ENCODE measurements at places on chromosomes 12 and 14.

- DNase-seq, result peak; percentile 63
These were observed 120.9 kb downstream of the TMEM132C start for GRCh38 chr12:128387811-128388422.

GRCh38 chr14:32197919-32198318 lies 3.9 kb upstream of the RNU6-7 start:
- no peak for DNase-seq

DNA sequence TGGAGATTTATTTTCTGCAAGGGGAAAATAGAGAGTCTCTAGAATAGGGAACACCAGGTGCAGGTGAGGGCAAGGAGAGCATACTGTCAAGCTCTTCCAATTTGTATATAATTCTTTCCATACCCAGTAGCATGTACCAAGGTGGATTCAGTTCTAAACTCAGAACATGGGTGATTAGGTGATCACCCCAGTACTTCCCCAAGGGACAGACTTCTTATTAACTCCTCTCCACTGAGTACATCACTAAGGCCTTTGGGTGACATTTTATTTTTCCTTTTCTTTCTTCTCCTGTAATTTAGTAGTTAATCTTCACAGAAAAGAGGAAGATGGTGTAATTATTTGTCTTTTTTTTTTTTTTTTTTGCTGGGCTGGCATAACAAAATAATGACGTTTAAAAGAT lies 54.2 kb downstream of the DIP2B start:
- DNase-seq, result no peak

- no peak for DNase-seq
These were observed 11.3 kb downstream of the ABHD12B start for GRCh38 chr14:50882932-50883826.

DNA sequence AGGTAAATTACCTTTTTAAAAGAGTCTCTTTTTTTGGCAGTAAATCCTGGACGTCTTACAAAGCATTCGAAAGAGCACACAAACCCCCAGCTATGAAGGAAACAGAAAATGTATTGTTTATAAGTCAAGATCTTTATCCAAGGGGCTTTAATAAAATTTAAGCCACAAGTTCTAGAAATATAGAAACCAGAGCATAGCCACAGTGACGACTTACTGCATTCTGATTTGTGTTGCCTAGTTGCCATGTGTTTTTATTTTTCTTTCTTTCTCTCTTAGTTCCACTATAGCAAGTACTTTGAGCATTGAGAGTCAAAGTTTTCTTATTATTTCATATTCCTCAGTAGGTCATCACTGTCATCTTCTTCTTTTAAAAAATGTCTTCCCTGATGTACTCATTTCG lies 47.8 kb upstream of the TBPL2 start:
- no peak for DNase-seq

Measured in C1 segment of cervical spinal cord (tissue), 14 donors.